ENCODE measurements at places on chromosomes 4 and X.

DNA sequence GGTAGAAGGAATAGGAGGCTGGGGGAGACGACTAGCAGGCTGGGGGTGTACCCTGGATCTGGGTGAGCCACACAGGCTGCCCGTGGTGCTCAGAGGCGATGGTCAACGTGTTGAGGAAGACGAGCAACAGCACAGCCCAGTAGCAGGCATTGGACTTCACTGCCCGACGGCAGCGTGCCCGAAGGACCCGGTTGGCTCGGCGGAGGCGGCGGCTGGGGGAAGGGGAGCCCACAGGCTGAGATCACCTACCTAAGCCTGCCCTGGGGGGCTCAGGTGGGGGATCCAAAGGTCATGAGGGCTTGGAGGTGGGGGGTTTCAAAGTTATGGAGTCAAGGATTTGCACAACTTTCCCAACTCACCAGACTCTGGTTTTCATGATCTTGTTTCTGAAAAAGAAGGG, 7.3 kb downstream of the CACNA1F start:
- no peak for DNase-seq

DNA sequence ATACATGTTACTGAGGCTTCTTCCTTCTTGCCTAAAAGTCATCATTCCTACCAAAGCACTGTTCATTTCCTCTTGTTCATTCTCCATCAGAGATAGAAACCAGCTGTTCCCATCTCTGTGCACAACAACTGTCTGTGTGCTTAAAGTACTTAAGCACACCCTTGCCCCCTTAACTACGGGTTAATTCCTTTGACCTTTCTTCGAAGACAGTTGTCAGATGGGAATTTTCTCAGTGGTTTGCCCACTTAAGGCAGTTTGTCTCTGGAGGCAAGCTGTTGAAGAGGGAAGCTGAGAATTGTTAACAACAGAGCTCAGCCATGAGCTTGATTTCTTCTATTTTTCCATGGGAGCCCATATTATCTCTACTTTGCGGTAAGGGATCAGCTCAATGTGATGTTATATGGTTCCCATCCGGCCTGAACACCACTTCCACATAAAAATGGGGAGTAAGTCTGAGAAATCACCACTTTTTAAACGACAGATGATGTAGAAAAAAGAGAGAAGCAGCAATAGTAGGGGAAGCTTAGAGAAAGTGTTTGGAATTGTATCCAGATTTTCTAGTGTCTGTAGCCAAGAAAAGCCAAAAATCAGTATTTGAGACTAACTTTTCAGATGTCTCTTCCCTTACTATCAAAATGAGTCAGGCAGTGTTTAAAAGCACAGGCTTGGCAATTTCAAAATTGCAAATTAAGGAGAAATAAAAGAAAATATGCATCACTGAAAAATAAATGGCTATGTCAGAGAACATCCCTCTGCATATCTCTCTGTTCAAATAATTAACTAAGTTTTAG, 194.4 kb downstream of the SLIT2 start:
- DNase-seq: no peak

- no peak for DNase-seq
Observed at GRCh38 chrX:16931371-16931770, 15.1 kb upstream of the REPS2 start.

DNA sequence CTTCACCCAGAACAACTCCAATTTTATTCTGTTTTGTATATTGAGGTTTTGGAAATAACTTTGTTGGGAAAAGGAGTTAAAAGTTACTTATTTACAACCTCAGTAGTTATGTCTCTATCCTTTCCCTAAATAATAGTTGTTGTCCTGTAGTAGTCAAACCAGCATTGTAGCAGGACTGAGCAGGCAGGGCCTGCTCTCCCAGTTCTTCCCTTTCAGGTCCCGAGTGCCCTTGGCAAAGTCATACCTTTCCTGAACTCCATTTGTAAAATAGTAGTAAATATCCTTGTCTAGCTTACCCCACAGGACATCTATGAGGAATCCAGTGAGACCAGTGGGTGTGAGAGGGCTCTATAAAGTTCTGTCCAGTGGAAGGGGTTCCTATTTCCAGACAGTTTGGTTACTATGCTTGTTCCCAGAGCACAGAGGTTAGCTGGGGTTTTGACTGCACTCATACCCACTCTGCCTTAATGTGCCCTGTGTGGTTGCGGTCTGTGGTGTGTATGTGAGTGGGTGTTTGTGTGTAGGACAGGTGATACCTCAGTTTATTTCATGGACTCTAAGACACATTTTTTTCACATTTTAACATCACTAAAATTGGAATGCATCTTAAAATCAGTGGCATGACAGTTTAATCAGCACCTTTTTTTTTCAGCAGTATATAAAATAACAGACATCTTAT, 136.3 kb downstream of the AMMECR1 start:
- no peak for DNase-seq

GRCh38 chrX:147803948-147804347, 107.8 kb upstream of the FMR1 start:
- peak; percentile 22 for DNase-seq

DNA sequence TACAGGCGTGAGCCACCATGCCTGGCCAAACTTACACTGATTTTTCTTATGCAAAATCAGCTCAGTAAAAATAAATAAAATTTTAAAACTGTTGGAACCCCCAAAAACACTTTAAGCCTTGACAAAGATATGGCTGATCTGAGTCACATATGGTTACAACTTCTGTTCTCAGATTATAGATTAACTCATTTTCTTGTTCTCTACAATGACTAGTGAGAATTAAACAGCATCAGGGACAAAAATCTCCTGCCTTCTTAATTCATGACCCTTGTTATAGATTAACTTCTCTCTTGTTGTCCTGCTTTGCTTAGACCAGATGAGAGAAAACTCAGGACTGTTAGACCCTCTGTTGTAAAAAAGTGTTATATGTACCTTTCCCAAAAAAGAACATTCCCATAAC, 24.2 kb upstream of the EXOC1L start:
- no peak for DNase-seq

- DNase-seq: no peak
Observed at GRCh38 chrX:39258331-39258730, 457.1 kb downstream of the MID1IP1 start.

- DNase-seq: peak; percentile 46
Observed at GRCh38 chr4:123444290-123444731, 47.7 kb downstream of the SPRY1 start.

DNA sequence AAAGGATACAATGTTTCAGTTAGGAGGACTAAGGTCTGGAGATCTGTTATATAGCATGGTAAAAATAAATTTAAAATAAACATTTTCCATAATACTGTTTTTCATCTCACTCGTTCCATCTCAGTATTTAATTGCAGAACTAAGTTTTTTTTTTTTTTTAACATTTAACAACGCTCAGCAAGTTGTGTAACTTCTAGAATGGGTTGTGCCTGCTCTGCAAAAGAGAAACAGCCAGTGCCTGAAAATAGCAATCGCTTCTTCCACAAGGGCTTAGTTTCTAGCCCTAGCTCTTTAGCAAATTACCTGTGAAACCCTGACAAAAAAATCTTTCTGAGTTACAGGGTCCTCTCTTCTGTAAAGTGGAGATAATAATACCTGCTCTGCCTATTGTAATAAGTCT, 41.9 kb downstream of the CNGA1 start:
- peak; percentile 19 for DNase-seq

DNA sequence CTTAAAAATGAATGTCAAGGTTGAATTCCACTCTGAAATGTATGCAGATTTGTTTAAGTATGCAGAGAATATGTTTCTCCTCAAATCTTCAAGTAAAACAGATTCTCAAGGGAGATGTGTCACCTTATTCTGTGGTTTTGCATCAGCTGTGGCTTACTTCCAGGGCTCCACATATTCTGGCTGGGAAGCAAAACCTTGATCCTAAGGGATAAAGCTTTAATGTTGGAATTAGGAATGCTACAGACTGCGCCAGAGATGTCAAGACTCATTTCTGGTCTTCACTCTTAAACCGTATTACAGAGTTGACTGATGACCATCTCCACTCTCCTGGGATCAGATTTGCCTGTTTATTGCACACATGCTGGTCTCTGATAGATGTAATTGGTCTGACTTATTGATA, 143.9 kb upstream of the DIPK2B start:
- DNase-seq: no peak

DNA sequence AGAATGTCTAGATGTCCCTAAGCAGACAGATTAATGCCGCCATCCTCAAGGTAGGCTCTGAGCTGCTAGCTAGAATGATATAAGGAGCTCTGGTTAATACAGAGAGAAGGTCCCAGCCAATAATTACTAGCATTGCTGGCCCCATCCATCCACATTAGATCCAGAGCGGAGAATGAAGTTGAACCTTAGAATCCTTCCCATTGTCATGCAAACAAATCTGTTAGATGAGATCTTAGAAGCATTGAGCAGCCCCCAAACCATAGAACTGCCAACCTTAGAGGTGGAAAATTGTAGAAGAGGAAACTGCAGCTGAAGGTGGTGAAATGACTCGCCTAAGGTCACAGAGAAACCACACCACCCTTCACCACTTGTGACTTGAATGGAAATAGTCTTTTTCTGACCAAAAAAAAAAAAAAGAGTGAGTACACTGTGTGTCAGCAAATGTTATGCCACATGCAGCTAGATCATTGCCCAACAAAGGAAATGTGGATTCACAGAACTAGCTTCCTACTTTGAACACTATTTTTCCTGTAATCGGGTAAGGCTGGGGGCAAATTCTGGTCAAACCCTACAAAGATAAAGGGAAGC, 162.1 kb downstream of the SMIM20 start:
- peak; percentile 97 for DNase-seq

- no peak for DNase-seq
Observed at GRCh38 chr4:99352602-99353537, at the start of gene ADH1C. ADH1C (minus strand) TSS chr4:99352746; CDS start chr4:99352675, 71 bp downstream.

- no peak for DNase-seq
Observed at GRCh38 chr4:69497076-69497475, 1.4 kb upstream of the UGT2B4 start.

GRCh38 chr4:34047363-34047762, 2197.0 kb downstream of the ARAP2 start:
- no peak for DNase-seq

DNA sequence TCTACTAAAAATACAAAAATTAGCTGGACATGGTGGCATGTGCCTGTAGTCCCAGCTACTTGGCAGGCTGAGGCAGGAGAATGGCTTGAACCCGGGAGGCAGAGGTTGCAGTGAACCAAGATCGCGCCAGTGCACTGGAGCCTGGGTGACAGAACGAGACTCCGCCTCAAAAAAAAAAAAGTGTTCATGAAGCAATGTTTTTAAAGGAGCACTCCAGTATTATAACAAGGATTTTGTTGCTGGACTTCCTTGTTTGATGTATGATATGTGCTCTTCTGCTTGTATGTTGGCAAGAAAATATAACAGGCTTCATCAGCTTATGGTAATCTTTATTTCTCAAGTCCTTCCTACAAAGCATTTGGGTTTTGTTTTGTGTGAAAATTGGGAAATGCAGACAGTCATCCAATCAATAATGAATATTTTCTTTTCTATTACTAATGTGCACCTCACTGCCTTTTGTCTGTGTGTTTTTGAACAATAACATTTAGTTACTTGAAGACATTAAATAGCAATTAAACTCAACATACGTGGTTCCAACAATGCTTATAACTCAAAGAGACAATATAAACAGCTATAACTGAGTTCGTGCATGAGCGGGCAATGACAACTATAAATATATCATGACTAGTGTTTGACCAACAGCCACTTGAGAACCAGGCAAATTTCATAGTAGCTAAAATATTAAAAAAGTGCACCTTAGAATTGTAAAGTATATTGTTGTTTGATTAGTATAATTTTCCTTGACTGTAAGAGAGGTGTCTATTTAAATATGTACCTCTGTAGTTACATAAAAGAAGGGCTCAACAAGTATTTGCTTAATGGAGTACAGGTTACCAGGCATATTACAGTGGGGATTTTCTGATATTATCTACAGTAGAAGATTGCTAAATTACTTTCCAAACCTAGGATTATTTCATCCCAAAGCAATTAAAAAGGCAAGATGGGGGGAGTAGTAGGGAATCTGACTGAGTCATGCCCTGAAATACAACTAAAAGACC, 210.7 kb downstream of the PPP3CA start:
- no peak for DNase-seq

DNA sequence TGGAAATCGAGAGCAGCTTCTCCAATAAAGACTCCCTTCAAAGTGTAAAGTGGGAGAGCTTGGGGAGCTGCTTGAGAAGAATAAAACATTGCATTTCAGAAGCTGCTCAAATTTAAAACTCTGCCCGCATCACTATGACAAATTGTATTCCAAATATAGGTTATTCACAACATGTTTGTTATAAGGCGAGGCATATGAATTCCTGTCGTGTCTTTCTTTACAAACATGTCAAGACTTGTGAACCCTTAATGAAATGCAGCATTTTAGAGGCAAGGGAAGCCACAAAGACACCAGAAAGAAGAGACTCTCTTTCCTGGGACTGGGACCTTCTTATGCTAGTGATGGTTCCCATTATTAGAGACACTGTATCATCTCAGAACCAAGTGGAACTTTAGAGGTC, 311.2 kb downstream of the DHX15 start:
- no peak for DNase-seq

DNA sequence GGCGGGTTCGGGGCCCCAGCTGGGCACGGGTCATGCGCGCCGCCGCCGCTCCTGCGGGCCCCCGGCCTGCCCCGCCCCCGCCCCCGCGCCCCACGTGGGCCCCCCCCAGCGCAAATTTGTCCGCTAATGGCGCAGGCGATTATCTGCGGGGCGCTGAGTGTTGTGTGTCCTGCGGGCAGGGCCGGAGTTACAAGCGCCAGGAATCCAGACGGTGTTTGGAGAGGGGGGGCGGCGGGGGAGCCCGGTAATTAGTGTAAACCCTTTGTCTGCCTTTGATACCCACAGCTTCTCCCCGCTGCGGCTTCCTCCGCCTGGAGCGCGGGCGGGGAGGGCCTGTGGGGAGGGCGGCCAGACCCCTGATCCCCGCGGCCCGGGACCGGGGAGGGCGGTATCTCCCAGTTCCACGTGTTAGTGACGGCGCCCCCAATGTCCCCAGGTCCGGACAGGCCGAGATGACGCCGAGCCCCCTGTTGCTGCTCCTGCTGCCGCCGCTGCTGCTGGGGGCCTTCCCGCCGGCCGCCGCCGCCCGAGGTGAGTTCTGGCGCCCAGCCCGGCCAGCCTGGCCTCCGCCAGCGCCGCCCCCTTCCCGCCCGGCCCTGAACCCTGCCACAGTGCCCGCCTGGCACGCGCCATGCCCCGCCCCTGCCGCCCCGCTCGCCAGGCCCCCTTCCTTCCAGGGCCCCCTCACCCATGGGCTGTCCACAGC, 761 bp downstream of the FGFRL1 start:
- DNase-seq: no peak

DNA sequence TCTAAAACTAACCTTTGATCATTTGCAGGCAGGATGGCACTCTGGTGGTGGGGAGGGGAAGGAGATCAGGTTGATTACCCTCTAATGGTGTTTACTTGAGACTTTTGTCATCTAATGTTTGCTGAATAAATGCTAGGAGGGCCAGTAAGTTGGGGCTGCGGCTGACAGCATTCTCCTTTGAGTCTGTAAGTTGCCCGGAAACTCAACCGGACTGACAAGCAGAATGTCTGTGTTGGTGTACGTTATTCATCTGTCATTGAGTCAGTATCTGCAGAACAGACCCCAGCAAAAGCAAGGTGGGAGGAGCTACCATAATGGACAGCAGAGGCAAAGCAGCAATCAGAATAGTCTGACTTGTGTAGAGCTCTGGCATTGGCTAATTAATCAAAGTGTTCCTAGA, 1210.6 kb upstream of the PABPC4L start:
- DNase-seq: no peak
